NCI-H1417 (cell line): ENCODE measurements at places on chromosomes 5 and 9.

DNA sequence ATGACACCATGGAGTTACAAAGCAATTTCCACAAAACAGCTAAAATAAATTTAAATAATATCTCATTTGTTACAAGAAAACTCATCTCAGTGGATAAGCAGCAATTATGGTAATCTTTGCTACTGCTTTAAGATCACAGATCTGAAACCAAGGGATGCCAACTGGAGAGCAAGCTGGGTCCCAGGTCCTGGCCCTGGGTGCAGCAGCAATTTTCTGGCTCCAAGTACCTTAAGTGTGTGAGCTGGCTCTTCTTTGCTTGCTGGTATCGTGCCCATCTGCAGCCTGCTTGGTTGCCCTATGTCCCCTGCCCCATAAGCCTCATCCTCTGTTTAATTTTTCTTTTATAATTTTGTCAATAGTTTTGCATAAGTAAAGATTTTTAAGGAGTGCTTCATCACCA lies 41.5 kb upstream of the DIRAS2 start:
- no peak for DNase-seq

DNA sequence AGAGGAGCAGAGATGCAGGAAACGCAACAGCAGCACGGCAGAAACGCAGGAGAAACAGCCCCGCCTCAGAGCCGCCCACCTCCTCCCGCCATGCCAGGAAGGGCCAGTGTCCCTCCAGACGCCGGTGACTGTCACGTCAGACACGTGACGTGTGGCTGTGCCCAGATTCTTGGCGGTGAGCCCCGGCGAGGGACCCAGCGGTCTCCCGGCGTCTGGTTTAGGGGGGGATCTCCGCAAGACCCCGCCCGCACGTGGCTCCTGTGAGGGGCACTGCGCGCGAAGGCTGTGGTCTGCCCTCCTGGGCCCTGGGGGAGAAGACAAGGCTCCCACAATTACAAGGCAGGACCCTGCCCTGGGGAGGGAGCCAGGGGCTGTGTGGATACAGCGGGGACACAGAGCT lies 2.4 kb upstream of the LCN8 start:
- no peak for DNase-seq

- no peak for DNase-seq
Measured at GRCh38 chr9:83385317-83385716, 152.9 kb downstream of the FRMD3 start.

DNA sequence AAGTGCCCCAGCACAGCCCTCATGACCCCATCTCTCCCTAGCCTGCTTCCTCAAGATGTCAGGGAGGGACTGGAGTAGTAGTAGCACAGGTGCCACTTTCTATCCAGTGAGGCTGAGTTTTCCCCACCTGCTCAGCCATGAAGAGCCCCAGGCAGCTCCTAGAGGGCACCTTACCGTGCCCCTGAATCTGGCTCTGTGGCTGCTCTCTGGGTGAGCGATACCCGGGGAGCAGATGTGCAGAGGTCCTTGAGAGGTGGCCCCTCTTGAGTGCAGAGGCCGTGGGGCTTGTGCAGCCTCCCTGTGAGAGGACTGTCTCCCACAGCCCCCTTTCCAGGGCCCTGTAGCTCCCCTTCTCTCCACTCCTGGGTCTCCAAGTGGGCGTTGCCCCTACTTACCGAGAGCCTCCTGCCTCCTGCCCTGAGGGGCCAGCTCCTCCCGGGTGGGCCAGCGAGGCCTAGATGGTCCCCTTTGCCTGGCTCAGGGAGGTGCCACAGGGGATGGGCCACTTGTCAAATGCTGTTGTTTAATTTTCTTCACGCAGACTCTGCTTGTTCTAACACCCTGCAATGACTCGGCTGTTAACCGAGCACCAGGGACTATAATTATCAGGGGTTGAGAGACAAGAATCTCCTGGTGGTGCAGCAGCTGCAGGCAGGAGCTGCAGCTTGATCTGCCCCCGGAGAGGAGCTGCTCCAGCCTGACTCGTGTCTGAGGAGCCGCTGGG lies 29.6 kb upstream of the PITX1 start:
- no peak for DNase-seq

DNA sequence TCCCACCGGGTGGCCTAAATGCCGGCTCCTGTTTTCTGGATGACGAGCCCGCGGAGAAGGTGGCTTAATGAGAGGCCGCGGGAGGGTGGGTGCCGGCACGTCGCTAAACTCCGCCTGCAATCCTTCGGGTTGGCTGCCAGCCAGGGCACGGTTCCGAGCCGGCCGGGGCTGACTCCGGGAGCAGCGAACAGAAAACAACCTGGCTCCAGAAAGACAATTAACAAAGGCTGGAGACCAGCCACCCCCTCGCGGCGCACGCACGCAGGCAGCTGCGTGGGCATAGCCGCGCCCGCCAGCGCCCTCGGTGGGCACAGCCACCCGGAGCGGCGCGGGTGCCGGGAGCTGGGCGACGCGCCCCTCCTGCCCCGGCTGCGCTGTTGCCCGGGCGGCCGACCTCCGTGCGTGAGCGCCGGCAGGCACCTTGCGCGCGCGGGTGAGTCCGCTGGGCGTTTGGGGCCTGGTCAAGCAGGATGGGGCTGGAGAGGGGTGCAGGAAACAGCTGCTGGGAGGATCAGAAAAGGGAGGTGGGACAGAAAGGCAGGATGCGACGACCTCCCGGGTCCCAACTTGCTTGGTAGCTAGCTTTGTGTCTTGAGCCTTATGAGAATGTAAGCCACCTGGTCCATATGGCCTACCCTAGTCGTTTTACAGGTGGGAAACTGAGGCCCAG lies at the start of gene ARHGEF37:
TSS of gene ARHGEF37 (plus strand) at position 307 of the 670 bp plus-strand sequence. CDS start 16,272 bp downstream, outside the sequence.
- peak; percentile 43 for DNase-seq

GRCh38 chr5:174589599-174589998 lies 134.8 kb upstream of the MSX2 start:
- DNase-seq: peak; percentile 38

- DNase-seq: no peak
Measured at GRCh38 chr5:10537624-10538023, 26.2 kb upstream of the ANKRD33B start.

- no peak for DNase-seq
Measured at GRCh38 chr5:140321796-140322195, 18.9 kb upstream of the PFDN1 start.

DNA sequence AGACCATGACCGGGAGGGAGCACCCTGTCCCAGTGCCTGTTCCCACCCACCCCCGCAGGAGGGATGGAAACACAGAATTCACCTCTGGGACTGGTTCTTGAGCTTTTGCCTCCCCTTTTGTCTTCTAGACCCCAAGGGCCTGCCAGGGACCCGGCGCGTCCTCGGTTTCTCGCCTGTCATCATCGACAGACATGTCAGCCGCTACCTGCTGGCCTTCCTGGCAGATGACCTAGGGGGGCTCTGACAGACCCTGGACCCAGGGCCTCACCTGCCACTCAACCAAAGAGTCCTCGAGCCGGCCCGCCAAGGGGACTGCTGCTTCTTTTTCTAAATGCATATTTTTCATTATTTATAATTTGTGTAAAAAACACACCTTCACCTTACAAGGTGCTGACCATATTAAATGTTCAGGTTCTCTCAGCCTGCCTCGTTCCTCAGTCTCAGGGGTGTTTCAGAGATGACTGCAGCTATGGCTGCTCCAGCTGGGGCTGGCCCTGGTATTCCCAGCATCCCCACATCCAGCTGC lies 16.9 kb downstream of the CARD19 start:
- no peak for DNase-seq

DNA sequence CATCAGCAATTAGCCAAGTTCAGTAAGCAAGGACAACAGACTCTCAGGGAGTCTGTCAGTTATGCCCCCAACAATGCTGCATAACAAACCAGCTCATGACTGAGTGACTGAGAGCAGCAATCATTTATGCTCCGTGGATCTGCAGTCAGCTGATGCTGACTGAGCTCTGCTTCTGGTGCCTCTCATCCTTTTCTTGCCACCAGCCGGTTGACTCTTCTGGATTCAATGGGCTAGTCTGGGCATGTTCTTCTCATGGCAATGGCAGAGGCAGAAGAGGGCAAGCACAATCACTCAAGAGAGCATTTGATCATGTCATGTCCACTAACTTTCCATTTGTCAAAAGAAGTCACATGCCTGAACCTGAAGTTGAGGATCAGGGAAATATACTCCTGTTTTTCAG lies 157.0 kb upstream of the NTRK2 start:
- no peak for DNase-seq

DNA sequence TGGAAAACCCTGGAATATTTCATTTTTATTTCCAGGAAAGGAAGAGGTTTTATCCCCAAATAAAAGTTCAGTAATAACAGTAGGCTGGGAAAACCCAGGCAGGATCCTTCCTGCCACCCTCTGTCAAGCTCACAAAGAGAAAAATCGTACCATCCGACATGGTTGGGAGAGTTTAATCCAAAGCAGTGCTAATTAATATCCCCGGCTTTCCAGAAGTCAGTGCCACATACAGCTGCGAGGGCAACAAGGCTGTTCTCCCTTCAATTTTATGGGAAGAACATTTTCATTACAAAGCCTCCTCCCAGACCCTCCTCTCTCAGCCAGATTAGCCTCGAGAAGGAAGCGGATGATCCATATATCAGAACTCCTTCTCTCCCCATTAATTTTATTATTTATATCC lies 95.5 kb downstream of the PAX5 start:
- DNase-seq: no peak

DNA sequence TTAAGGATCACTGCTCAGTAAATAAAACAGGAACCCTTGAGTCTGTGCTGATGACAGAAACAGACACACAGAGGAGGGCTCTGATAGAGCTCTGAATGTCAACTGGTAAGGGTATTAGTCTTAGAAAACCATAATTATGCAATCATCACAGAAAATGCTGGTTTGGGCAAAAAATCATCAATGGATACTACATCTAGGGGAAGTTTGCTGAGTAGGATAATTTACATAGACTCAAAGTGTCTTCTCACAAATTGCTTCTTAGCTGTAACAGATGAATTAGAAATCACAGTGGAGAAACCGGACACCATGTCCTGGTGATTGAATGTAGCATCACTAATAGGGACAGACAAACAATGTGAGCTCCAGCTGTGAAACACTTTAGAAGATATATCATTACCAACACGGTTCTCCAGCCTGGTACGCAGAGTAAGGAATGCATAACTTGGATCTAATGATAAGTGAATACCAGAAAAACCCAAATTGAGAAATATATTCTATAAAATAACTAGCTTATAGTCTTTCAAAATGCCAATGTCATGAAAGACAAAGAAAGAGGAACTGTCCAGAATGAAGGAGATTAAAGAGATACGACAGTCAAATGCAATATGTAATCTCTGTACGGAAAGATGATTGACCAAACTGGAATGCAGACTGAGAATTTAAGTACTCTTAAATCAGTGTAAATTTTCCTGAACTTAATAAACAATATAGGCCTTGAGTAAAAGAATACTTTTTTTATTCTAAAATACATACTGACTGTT lies 17.3 kb downstream of the CHD1 start:
- DNase-seq: peak; percentile 45

GRCh38 chr9:137614631-137615386 lies 4.0 kb upstream of the EHMT1 start:
- DNase-seq: no peak

DNA sequence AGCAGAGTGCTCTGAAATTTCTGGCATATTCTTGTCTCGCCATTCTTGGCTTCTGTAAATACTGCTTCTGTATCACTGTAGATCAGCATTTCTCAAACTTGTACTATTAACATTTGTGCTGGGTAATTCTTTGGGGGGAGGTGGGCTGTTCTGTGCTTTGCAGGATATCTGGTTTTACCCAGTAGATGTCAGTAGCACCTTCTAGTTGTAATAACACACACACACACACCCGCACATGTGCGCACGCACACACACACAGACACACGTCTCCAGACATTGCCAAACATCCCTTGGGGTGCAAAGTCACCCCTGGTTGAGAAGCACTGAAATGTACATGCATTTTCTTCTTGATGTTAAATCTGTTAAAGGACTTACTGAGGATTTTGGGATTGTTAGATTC lies 304.1 kb downstream of the MAT2B start:
- peak; percentile 9 for DNase-seq

DNA sequence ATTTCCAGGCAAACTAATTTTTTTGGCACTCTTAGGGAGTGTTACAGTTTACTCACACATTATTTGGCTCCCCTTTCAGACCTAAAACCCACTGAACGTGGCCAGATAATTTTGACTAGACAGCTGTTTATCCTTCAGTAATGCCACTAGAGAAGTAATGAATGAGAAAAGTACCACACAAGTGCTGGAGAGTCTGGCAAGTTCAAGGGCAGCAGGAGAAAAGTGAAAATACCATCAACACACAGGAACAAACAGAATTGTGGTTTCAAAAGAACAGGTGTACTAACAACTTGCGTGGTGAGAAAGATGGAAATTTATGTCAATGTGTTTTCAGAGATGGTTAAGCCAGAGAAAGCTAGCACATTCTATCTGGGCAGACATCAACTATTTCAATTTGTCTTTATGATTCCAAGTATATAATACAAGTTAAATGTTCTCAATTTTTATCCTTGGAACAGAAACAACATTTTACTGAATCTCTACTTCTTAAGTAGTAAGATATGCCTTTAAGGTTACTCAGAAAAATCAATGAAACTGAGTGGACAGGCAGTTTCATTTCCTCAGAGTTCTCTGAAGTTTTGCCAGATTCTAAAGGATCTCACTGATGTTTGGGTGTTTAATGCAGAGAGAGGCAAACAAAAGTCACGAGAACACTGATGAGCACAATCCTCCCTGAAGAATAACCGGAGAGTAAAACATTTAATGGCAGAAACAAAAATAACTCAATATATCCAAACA lies 91.0 kb downstream of the ARSB start:
- DNase-seq: no peak

- DNase-seq: no peak
Measured at GRCh38 chr5:147063943-147064342, 170.9 kb upstream of the STK32A start.

DNA sequence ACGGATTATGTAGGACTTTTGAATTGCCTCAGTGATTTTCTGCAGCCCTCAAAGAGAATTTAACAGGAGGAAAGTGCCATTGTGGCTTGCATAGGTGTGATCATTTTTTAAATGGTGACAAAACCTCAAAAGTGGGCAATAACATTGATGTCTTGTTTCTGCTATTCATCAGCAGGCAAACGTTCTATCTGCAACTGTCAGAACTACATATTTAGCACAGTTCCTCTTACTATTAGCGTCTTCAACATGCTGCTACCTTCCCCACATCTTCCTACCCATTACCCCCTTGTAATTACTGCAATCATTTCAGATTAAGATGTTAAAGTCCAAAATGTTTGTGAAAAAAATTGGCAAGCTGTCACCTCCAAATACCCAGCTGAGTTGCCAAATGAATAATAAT lies 254.6 kb downstream of the SMARCA2 start:
- DNase-seq: no peak

DNA sequence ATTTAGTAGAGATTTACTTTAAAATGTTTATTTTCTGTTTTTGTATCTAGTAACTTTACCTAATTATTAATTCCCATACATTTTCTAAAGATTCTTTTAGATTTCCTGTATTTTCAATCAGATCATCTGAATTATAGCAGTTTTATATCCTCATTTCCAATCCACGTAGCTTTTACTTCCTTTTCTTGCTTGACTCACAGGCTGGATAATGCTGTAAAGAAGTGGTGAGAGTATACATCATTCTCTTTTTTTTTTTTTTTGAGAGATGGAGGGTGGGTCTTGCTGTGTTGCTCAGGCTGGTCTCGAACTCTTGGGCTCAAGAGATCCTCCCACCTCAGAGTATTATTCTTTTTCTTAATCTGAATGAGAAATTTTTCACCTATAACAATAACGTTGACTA lies 11.2 kb upstream of the SETX start:
- no peak for DNase-seq
